NT2/D1 (cell line): ENCODE measurements at places on chromosomes 11 and 22.

DNA sequence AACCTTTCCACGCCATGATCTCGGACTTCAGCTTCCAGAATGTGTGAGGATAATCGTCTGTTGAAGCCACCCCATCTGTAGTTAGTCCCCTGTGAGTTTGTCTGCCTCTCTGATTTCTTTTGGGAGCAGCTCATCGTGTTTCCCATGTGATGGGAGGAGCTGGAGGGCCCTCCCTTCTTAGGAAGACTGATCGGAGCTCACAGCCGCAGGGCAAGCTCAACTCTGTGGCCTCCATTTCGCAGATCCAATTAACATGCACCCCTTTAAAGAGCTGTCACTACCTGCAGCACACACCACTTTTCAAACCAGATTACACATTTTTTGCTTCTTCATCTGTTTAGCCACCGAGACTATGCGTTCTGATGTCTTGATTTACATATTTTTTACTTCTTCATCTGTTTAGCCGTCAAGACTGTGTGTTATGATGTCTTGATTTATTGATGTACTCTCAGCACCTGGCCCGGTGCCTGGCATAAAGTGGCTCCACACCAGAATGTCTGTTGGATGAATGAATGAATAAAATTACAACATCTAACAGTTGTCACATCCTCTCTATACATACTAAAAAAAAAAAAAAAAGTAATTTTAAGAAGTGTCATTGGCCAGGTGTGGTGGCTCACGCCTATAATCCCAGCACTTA is 14.9 kb upstream of the PPFIA1 start:
- DNase-seq = no peak

DNA sequence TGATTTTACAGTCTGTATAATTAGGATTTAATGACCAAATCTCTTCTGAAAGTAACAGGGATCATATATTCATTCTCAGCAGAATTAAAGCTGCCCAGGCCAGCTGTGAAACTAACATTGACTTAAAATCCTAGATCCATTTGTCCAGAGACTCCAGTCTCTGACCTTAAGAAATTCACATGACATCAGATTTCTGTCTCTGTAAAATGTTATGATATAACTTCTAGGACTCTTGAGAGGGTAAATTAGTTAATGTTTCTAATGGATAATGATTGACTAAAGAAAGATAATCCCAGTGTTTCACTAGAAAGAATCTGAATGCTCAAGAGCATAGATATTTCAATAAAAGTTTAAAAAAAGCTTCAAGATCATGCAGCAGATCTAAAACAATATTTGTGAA is 6.3 kb downstream of the NOX4 start:
- no peak for DNase-seq

- DNase-seq = no peak
Measured at GRCh38 chr22:22167791-22168189, 76.8 kb upstream of the VPREB1 start.

GRCh38 chr11:128619540-128620308 is 32.4 kb upstream of the ETS1 start:
- no peak for DNase-seq

- no peak for DNase-seq
Measured at GRCh38 chr22:49786976-49787706, 40.5 kb downstream of the BRD1 start.

DNA sequence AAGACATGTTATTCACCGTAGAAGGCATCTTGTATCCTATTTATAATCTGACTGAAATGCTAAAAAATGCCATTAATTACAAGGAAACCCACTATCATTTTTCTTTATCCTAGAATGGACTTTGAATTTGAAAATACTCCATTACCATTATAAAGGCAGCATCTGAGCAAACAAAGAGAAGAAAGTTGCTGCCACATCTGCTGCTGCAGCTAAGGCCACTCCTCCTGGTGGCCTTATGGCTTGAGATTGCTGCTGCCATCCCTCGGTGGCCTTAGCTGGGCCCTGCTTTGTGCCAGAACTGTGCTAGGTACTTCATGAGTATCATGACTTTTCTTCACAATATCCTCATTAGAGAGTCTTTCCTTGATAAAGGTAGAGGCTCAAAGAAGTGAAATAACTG is 1210.1 kb upstream of the TENM4 start:
- no peak for DNase-seq

- DNase-seq = no peak
Measured at GRCh38 chr11:64916040-64916774, 802 bp downstream of the ATG2A start.

GRCh38 chr11:47850337-47850736 is 2.2 kb upstream of the NUP160 start:
- no peak for DNase-seq

- no peak for DNase-seq
Measured at GRCh38 chr11:103681855-103682254, 354.6 kb upstream of the DDI1 start.

GRCh38 chr11:114496915-114497314 is 57.6 kb downstream of the REXO2 start:
- no peak for DNase-seq

GRCh38 chr11:78717041-78717440 is 142.4 kb upstream of the NARS2 start:
- DNase-seq = no peak

DNA sequence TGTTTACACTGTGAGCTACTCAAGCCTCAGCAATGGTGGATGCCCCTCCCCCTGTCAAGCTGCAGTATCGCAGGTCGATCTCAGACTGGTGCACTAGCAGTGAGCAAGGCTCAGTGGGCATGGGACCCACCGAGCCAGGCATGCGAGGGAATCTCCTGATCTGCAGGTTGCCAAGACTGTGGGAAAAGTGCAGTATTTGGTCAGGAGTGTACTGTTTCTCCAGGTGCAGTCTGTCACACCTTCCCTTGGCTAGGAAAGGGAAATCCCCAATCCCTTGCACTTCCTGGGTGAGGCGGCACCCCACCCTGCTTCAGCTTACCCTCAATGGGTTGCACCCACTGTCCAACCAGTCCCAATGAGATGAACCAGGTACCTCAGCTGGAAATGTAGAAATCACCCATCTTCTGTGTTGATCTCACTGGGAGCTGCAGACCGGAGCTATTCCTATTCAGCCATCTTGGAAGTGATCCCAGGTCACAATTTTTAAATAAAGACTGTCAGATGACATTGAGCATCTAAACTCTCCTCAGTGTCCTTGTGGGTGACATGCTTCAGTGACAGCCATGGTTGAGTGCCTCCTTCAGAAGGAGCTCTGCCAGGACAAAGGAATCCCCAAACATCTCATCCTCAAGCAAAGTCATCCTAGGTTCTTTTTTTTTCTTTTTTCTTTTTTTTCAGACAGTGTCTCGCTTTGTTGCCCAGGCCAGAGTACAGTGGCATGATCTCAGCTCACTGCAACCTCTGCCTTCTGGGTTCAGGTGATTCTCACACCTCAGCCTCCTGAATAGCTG is 10.8 kb downstream of the SLC22A24 start:
- no peak for DNase-seq

- no peak for DNase-seq
Measured at GRCh38 chr11:93663021-93663420, 1.5 kb downstream of the CEP295 start.
